CD8-positive, alpha-beta memory T cell (primary cell): ENCODE measurements at places on chromosomes 1 and 21. TPM values are rescaled to one million over a fixed set of nuclear protein-coding genes. Genes with fewer than 3 reads are reported as not detected.
A peak's percentile ranks its signal among the peaks of the same experiment; 100 is the strongest.

Gene UBE2U
- not detected for total RNA-seq

Gene SYTL1
- 24.2 TPM for total RNA-seq

Gene REN
- total RNA-seq, result not detected

Gene ATXN7L2
- 15.3 TPM for total RNA-seq

Gene ERG
- not detected for total RNA-seq

Gene RPAP2
- 38.6 TPM for total RNA-seq

Gene RIPK4
- not detected for total RNA-seq

Gene FAAH
- 5.1 TPM for total RNA-seq

Gene LCE3E
- total RNA-seq, result not detected

Gene DNAJC28
- total RNA-seq, result 0.60 TPM

- H3K36me3 ChIP-seq, result no peaks in the 10 kb centered on the region
- DNase-seq, result no peak
- H3K4me1 ChIP-seq, result no peaks in the 10 kb centered on the region
- no peaks in the 10 kb centered on the region for H3K27me3 ChIP-seq
Observed at GRCh38 chr1:36515315-36516138, 32.8 kb upstream of the CSF3R start.

GRCh38 chr1:235767795-235768194, 98.9 kb downstream of the LYST start:
- no peak overlapping the region for H3K27ac ChIP-seq
- H3K27me3 ChIP-seq, result no peaks in the 10 kb centered on the region
- H3K36me3 ChIP-seq, result no peaks in the 10 kb centered on the region
- H3K4me1 ChIP-seq, result no peaks in the 10 kb centered on the region
- no peak for DNase-seq

- no peaks in the 10 kb centered on the region for H3K36me3 ChIP-seq
- no peak overlapping the region for H3K27ac ChIP-seq
- DNase-seq, result no peak
- H3K4me3 ChIP-seq, result no peak overlapping the region
- no peaks in the 10 kb centered on the region for H3K27me3 ChIP-seq
Observed at GRCh38 chr1:162536511-162536910, 25.0 kb upstream of the UAP1 start.

DNA sequence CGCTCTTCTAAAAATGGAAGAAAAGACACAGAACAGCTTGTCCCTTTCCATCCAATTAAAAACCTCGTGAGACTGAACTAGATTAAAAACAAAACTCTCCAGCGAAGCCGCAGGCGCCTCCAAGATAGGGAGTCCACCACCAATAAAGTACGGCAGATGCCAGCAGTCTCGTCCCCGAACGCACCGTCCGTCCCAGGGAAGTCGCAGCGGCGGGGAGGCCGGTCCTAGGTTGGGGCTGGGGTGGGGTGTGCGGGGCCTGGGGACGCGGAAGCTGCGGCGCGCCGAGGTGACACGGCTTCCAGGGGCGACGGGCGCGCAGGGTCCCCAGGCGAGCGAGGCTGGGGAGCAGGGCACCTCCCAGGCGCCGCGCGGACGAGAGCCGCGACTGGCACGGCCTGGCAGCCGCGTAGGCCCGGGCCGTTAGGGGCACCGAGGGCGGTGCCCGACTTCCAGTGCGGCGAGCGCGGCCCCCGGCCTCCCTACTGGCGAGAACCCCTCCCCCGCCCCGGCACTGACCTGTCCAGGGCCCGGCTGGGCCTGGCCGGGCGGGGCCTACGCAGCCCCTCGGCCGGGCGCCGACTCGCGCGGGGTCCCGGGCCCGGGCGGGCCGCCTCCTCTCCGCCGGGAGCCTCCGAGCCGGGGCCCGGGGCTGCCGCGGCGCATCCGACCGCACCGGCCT, 28.3 kb upstream of the A3GALT2 start:
- no peaks in the 10 kb centered on the region for H3K27me3 ChIP-seq
- peak overlapping the region; percentile 66 for H3K27ac ChIP-seq
- peaks cover 27% of the 10 kb centered on the region for H3K4me1 ChIP-seq
- no peaks in the 10 kb centered on the region for H3K36me3 ChIP-seq

DNA sequence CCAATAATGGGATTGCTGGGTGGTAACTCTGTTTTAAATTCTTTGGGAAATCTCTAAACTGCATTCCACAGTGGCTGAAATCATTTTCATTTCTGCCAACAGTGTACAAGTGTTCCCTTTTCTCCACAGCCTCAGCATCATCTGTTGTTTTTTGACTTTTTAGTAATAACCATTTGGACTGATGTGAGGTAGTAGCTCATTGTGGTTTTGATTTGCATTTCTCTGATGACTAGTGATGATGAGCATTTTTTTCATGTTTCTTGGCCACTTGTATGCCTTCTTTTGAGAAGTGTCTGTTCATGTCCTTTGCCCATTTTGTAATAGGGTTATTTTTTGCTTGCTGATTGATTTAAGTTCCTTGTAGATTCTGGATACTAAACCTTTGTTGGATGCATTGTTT, 131.9 kb upstream of the B3GALT2 start:
- H3K27ac ChIP-seq, result no peak overlapping the region
- no peak overlapping the region for H3K4me3 ChIP-seq
- no peak for DNase-seq
- no peaks in the 10 kb centered on the region for H3K36me3 ChIP-seq
- H3K27me3 ChIP-seq, result no peaks in the 10 kb centered on the region

- H3K27me3 ChIP-seq, result no peaks in the 10 kb centered on the region
- no peak for DNase-seq
- H3K4me1 ChIP-seq, result no peaks in the 10 kb centered on the region
- no peak overlapping the region for H3K4me3 ChIP-seq
Observed at GRCh38 chr1:87765681-87766070, 437.0 kb downstream of the LMO4 start.

DNA sequence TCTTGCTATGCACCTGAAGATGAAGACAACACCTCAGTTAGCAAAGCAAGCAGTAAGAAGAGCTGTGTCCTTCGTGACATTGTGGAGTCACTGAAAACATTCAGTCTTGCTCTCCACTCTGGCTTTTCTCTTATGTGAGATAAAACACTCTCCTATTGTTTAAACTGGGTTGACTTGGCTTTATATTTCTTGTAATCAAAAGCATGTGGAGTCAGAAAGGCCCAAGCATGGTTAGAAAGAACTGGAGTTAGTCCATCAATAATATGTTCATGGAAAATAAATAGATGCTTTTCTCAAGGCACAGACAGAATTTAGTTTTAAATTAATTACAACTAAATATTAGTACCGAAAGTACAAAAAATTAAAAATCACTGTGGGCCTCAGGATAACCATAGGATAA, 61.7 kb downstream of the UBE2U start:
- DNase-seq, result no peak
- H3K4me3 ChIP-seq, result no peak overlapping the region
- no peaks in the 10 kb centered on the region for H3K4me1 ChIP-seq
- H3K27me3 ChIP-seq, result peaks cover 5% of the 10 kb centered on the region
- no peaks in the 10 kb centered on the region for H3K36me3 ChIP-seq

GRCh38 chr1:48227165-48228013, 4.9 kb downstream of the SLC5A9 start:
- no peak overlapping the region for H3K27ac ChIP-seq
- peaks cover 19% of the 10 kb centered on the region for H3K4me1 ChIP-seq
- DNase-seq, result no peak
- no peaks in the 10 kb centered on the region for H3K36me3 ChIP-seq
- peak overlapping the region; percentile 33 for H3K4me3 ChIP-seq

GRCh38 chr1:7322912-7323311, 448.2 kb upstream of the VAMP3 start:
- H3K27me3 ChIP-seq, result no peaks in the 10 kb centered on the region
- no peak for DNase-seq
- H3K4me3 ChIP-seq, result no peak overlapping the region
- H3K27ac ChIP-seq, result no peak overlapping the region
- no peaks in the 10 kb centered on the region for H3K36me3 ChIP-seq

- H3K27ac ChIP-seq, result no peak overlapping the region
- H3K4me1 ChIP-seq, result no peaks in the 10 kb centered on the region
- no peak for DNase-seq
- H3K27me3 ChIP-seq, result no peaks in the 10 kb centered on the region
Observed at GRCh38 chr1:20278692-20279130, 12.0 kb upstream of the VWA5B1 start.

DNA sequence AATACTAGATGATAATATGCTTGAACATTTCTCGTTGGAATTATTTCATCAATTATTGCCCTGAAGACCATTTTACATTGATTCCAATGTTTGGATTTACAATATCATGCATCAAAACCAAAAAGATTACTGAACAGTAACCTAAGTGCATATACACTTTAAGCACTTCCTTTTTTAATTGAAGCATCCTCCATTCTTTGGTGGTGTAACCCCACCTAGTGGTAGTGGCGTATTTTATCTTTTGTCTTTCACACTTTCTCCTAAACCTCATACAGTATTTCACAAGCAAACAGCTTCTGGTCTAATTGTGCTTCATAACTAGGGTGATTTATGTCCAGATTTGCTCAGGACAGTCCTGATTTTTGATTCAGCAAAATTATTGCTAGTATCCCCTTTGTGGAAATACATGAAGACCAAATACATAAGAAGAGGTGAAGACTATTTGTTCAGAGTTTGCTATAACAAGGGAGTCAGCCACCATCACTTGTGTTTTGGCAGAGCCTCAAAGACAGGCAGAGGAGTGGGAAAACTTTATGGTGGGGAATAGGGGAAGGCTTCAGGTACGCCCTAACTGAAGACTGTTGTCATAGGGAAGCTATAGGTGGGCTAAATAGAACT, 3.4 kb upstream of the NVL start:
- peaks cover 11% of the 10 kb centered on the region for H3K4me1 ChIP-seq
- H3K27me3 ChIP-seq, result no peaks in the 10 kb centered on the region
- no peak overlapping the region for H3K27ac ChIP-seq
- no peaks in the 10 kb centered on the region for H3K36me3 ChIP-seq

- peaks cover 62% of the 10 kb centered on the region for H3K36me3 ChIP-seq
- no peak overlapping the region for H3K4me3 ChIP-seq
- H3K27me3 ChIP-seq, result no peaks in the 10 kb centered on the region
- no peak for DNase-seq
- no peak overlapping the region for H3K27ac ChIP-seq
Observed at GRCh38 chr1:19133360-19133759, 76.7 kb downstream of the UBR4 start.

DNA sequence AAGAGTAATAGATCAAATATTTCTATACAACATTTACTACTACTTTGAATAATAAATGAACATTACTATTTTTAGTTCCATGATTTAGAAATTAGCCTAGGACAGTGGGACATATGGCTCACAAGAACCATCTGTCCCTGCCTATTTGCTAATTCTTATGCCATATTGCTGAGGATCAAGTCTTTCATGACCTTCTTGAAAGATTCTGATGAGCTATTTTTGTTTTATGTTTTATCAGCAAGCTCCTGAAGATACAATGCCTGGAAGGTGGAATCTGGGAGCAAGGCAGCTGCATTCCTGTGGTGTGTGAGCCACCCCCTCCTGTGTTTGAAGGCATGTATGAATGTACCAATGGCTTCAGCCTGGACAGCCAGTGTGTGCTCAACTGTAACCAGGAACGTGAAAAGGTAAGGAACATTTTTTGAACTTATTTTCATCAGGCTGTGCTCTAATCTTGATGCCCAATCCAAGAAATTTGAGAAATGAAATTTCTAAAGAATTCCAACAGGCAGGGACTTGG, 326.7 kb downstream of the PAPPA2 start:
- no peak overlapping the region for H3K4me3 ChIP-seq
- H3K4me1 ChIP-seq, result no peaks in the 10 kb centered on the region
- DNase-seq, result no peak

GRCh38 chr1:167263819-167264464, 43.3 kb downstream of the POU2F1 start:
- DNase-seq, result peak; percentile 9
- H3K27me3 ChIP-seq, result no peaks in the 10 kb centered on the region
- H3K36me3 ChIP-seq, result no peaks in the 10 kb centered on the region
- H3K4me1 ChIP-seq, result peaks cover 43% of the 10 kb centered on the region
- H3K27ac ChIP-seq, result no peak overlapping the region

DNA sequence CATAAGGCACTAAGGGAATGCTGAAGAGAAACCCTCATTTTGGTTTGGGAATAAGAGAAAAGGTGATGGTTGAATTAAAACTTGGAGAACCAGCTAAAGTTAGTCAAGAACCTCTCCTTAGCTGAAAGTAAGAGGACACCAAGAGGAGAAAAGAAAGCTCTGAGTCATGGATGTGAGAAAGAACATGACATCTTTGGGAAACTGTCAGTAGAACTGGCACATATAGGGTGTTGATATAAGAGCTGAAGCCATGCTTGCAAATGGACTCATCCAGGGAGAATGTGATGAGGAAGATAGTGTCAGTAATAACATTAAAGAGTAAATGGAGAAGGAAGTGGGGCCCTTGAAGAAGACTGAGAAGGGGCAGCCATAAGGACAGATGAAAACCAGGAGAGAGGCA, 54.3 kb downstream of the LRRC8C start:
- H3K36me3 ChIP-seq, result peaks cover 32% of the 10 kb centered on the region
- H3K27ac ChIP-seq, result no peak overlapping the region
- H3K4me1 ChIP-seq, result peaks cover 11% of the 10 kb centered on the region
- H3K27me3 ChIP-seq, result no peaks in the 10 kb centered on the region
- DNase-seq, result no peak

GRCh38 chr1:25758466-25759070, 41.4 kb upstream of the SELENON start:
- H3K27ac ChIP-seq, result no peak overlapping the region
- no peak overlapping the region for H3K4me3 ChIP-seq
- no peak for DNase-seq
- H3K36me3 ChIP-seq, result peaks cover 7% of the 10 kb centered on the region
- no peaks in the 10 kb centered on the region for H3K27me3 ChIP-seq

DNA sequence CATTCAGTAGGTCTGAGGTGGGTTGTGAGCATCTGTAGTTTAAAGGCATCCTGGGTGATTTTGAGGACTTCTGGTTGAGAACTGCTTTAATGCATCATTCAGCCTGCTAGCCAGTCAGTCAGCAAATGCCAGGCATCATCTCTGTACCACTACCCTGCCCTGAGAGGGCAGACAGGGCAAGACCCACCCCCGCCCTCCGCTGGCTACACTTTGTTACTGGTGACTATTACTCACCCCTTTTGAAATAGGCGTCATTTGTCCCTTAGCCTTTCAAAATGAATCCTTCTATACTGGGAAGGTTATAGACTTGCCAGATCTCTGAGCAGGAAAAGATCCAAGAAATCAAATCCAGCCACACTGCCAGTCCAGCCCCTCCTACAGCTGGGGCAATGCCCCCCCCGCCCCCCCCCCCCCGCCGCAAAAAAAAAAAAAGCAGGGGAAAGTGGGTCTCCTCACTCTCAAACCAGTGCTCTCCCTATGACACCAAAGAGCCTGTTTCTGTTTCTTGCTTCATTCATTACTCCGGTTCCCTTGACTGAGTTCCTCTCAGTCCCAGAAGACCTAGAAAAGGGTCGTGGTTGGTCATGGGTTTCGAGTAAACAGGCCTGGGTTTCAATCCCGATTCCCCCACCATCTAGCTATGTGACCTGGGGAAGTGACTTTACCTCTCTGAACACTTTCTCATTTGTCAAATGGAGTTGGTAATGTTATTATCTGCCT, 4.4 kb downstream of the SELENON start:
- no peaks in the 10 kb centered on the region for H3K36me3 ChIP-seq
- no peak overlapping the region for H3K4me3 ChIP-seq
- no peak for DNase-seq
- no peaks in the 10 kb centered on the region for H3K27me3 ChIP-seq
